ENCODE measurements at places on chromosomes 4 and X.

DNA sequence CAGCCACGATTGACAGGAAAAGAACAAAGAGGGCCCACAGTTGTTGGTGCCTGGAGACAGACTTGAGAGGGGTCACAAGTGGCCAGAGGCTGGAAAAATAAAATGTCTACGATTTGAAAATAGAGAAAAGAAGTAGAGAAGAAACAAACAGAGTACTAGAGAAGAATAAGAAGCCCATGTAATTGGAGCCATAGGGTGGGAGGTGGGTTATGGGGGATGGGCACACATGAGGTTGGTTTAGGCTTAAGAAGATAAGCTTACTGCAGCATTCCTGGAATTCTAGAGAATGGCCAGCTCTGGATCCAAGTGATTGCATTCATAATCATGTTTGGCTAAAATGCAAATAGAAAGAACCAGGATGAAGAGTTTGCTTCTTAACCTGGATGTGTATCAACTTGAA, 210.7 kb downstream of the MAML3 start:
- no peak for DNase-seq

DNA sequence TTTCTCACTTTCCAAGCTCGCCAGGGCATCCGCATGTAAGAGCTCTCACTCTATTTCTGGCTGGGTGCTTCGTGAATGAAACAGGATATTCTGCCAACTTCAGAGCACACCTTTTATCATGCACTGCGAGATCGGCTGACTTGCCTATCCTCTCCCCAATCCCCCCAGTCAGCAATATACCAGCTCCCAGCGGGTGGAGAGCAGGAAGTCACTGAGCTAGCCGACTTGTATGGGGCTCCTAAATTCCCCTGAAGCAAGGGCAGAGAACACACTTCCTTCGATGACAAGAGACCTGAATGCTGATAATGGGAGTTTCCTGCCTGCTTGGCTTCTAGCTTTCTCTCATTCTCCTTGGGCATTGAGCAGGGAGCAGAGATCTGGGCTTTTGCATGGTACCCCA, 33.8 kb upstream of the MAMLD1 start:
- no peak for DNase-seq

DNA sequence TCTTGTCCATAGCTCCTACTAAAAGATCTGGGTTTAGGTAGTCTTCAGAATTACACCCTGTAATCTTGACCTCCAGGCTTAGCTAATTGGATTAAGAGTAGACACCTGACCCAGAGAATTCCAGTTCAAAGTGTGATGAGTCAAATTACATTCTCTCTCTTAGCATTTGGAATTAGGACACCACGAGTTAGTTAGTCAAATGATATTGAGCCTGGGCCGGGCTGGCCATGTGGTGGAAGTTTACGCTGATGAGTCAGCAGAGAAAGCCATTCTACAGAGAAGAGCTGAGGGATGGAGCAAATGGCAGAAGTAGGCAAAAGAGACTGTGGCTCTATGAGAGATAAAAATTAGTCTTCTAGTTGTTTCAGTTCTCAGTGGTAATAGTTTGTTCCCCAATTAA, 31.1 kb downstream of the CEP44 start:
- no peak for DNase-seq

DNA sequence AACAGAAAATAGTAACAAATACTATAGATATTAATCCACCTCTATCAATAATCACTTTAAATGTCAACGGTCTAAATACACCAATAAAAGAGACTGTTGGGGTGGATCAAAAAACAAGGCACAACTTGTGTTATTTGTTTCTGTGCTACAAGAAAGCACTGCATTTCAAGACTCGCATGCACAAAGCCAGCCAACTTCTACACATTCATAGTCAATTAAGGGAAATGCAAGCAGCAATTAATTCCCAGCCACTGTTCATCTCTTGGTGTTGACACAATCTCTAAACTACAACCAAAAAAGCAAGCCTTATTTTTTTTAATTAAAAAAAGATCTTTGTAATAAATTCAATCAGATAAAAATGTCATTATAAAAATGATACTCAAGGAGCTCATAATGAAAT, 67.6 kb downstream of the JAKMIP1 start:
- DNase-seq: no peak

DNA sequence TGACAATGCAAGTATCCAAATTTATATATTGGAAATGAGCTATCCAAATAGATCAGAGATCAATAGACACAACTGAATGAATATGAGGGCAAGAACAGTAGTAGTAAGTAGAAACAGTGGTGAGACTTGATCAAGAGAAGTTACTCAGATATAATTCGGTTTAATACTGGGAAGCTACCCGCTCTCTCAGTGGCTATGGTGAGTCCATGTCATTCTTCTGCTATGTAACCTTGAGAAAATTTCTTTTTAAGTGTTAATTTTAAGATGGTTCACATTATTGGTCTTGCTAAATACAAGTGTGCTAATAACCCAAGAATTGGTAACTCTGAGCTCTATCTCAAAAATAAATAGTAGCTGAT, 53.6 kb downstream of the LEF1 start:
- no peak for DNase-seq

GRCh38 chrX:138908577-138908976, 197.1 kb upstream of the FGF13 start:
- no peak for DNase-seq

DNA sequence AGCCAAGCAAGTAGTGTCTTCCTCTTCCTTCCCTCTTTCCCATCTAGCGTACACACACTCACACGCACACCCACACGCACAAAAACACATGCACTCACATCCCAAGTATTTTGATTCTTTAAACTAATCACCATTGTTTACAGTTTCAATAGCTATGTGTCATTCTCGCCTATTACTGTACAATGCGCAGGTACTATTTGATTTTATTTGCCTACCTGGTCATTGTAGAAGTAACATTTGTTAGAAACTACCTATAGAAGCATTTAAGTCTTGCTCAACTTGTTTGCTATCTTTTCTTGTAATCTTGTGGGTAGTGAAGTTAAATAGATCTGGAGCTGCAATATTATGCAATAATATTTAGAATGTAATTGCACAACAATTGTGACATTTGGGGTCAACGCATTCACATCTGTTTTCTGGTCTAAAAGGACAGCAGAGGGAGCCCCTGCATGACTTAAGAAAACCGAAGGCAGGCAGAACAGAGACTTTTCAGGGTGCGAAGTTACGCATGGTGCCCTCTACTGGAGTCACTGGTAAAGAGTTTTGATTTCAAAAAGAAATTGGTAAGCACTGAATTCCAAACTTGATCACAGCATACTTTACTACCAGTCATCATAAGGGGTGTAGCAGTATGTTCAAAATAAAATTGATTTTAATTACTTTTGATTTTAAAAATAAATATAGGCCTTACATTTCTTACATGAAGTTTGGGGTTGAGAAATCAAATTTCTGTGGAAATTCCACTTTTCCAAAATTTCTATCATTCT, 503.3 kb upstream of the FAM241A start:
- DNase-seq: no peak

- no peak for DNase-seq
Measured at GRCh38 chr4:97123573-97123972, 1019.7 kb downstream of the STPG2 start.

- no peak for DNase-seq
Measured at GRCh38 chrX:69280933-69281332, 115.7 kb upstream of the PJA1 start.

DNA sequence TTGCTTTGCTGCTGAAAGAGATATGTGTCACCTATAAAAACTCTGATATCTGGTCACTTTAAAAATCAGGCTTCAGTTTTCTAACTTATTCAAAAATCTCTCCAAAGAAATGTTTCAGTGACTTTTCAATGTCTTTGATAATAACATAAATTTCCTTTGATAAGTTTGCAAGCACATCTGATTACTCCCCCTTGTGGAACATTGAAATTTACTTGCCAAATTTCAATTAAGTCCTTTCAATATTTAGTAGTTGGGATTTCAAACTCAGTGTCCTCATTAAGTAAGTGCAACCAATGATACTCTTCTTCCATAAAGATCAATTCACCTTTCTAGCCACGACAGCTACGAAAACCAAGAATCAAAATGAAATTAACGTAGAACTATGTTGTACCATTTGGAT, 151.3 kb upstream of the FAM47C start:
- no peak for DNase-seq

DNA sequence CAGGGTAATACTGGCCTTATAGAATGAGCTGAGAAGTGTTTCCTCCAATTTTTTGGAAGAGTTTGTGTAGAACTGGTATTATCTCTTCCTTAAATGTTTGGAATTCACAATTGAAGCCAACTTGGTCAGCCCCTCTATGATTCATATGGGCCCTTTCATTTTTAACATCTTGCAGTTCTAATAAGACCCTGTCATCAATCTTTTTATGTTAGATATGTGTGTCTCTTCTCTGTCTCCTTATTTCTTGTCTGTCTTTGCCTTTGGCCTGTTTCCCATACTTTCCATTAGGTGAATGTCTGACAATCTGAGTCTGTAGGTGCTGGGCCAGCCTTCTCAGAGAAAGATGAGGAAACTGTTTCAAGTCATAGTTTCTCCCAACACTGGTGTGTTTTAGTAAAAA, 88.7 kb downstream of the SLC16A2 start:
- no peak for DNase-seq

DNA sequence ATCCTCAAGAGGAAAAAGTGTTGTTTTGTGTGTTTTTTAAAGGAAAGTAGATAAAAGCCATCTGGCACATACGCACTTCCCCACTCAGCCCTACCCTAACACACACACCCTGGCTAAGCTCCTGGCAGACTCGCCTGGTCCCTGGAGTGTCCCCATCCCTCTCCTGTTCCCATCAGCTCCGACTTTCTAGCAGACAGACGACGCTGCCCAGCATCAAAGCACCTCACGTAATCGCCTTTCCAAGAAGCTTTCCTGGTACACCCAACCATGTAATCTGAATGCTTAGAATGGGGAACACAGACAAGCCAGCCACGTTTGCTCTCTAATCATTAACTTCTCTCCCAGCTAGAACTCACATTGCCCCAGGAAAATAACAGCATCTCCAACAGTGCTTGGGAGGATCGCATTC, 116.2 kb downstream of the AFAP1 start:
- no peak for DNase-seq

DNA sequence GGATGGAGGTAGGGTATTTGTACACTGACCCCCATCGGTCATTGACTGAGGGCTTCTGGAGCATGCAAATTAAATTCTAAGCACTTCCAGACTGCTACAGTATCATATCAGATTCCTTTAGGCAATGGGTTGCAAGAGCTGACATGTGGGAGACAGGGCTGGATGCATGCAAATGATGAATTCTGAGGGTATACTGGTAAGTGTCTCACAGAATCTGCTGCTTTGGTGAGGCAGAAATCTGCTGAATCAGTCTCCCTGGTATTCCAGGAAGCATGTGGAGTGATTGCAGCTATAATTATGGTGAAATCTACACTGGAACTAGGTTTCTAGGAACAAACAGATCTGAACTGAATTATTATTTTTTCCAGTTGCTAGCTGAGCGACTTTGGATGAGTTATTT, 684.9 kb upstream of the MAGEB2 start:
- DNase-seq: no peak

- no peak for DNase-seq
Measured at GRCh38 chr4:5635826-5636195, 72.5 kb downstream of the EVC2 start.

DNA sequence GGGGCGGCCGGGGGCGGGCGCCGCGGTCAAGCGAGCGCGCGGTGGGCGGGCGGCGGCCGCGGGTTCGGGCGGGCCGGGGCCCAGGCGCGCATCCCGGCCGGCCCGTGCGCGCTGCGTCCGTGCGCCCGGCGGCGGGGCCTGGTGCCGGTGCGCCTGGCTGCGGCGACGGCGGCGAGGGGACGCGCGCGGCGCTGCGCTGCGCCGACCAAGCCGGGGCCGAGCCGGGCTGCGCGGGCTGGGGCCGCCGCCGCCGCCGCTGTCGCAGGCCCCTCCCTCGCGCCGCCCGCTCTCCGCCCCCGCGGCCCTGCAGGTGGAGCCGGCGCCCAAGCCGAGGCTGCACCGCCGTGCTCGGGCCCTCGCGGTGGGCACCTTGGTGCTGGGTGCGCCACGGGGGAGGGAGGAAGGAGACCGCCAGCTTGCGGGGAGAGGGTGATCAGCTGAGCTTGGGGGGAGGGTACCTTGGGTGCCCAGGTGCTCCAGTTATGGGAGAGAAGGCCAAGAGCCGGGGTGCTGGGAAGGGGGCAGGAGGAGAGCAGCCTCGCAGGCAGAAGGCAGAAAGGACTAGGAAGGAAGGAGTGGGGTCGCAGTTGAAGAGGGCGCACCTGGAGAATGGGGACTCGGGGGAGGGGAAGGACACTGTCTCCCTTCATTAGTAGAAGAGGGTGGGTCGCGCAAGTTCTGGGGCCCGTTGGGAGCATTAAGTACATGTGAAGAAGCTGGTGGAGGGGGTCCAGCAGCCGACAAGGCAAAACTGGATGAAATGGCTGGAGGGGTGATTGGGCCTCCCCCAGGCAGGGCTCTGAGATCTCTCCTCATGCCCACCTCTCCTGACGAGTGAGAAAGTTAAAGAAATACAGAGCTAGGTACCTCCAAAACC, at the start of gene PPP2R2C:
Gene PPP2R2C, minus strand, starts transcription at position 228 of the 877 bp plus-strand sequence. CDS start 385 bp downstream, outside the sequence.
- DNase-seq: no peak

DNA sequence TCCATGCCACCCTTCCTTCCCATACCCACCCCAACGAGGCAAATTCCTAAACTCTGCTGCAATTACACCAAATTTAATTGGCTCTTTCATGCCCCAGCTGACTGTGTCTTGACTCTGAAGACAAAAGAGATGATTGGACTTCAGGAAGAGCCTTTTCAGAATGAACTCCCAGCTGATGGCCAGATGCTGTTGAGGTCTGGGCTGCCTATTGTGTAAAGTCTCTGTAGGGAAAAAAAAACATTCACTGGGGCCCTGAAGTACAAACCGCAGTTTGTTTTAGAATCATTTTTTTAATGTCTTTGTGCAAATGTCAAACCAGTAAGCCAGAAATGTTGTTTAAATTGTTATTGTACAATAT, 174.8 kb downstream of the HHIP start:
- no peak for DNase-seq

- DNase-seq: no peak
Measured at GRCh38 chrX:148389629-148390028, 110.8 kb upstream of the AFF2 start.
